Effector memory CD4-positive, alpha-beta T cell (primary cell): ENCODE measurements at places on chromosomes 7 and 10.
A peak's percentile ranks its signal among the peaks of the same experiment; 100 is the strongest.

DNA sequence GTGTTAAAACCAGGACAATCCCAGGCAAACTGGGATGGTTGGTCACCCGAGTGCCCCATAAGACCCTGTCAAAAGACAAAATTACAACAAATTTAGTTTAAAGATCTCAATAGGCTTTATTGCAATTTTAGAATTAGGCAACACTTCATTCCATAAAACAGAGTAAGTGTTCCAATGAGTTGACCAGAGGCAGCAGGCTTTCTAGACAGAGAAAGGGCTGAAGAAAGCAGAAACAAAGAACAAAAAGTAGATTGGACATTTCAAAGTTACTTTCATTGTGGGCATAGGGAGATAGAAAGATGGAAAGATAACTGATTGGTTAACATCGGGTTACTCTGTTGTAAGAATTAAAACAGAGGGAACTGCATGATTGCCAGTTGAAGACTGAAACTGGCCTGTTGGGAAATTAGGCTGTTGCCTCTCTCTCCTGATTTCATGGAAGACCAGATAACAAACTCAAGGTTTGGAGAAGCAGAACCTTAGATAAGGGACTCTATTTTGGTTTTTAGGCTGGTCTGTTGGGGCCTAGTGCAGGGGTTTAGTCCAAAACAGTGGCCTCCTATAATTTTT, 36.3 kb downstream of the ENTPD1 start:
- no peak overlapping the region for H3K4me3 ChIP-seq
- no peak for DNase-seq
- no peak overlapping the region for H3K27ac ChIP-seq
- no peaks in the 10 kb centered on the region for H3K4me1 ChIP-seq

- no peaks in the 10 kb centered on the region for H3K4me1 ChIP-seq
- H3K27me3 ChIP-seq, result no peaks in the 10 kb centered on the region
- DNase-seq, result no peak
- no peaks in the 10 kb centered on the region for H3K36me3 ChIP-seq
- no peak overlapping the region for H3K27ac ChIP-seq
- H3K4me3 ChIP-seq, result no peak overlapping the region
Measured at GRCh38 chr7:80900583-80901576, 18.0 kb downstream of the SEMA3C start.

DNA sequence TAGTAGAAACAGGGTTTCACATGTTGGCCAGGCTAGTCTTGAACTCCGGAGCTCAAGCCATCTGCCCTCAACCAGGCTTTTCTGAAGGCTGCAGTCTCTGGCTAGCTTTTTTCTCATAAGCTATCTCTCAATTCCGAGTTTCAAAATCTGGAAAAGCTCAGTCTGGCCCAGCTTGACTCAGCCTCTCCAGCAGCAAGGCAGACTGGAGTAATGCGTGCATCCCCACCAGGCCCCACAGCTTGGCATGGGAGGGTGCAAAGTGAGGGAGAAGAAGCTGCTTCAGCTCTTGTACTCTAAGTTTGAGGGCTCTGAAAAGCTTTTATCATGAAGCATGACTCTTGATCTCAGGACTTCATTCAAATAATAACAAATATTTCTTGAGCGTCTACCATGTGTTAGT, 4.8 kb downstream of the DHTKD1 start:
- peaks cover 6% of the 10 kb centered on the region for H3K36me3 ChIP-seq
- peaks cover 9% of the 10 kb centered on the region for H3K4me1 ChIP-seq
- DNase-seq, result no peak

- no peak overlapping the region for H3K4me3 ChIP-seq
- H3K36me3 ChIP-seq, result no peaks in the 10 kb centered on the region
- H3K4me1 ChIP-seq, result no peaks in the 10 kb centered on the region
- H3K27me3 ChIP-seq, result peaks cover 3% of the 10 kb centered on the region
Measured at GRCh38 chr10:123766012-123766411, 99.9 kb downstream of the GPR26 start.

- no peaks in the 10 kb centered on the region for H3K4me1 ChIP-seq
- DNase-seq, result no peak
Measured at GRCh38 chr10:106401161-106401560, 763.3 kb downstream of the SORCS1 start.

DNA sequence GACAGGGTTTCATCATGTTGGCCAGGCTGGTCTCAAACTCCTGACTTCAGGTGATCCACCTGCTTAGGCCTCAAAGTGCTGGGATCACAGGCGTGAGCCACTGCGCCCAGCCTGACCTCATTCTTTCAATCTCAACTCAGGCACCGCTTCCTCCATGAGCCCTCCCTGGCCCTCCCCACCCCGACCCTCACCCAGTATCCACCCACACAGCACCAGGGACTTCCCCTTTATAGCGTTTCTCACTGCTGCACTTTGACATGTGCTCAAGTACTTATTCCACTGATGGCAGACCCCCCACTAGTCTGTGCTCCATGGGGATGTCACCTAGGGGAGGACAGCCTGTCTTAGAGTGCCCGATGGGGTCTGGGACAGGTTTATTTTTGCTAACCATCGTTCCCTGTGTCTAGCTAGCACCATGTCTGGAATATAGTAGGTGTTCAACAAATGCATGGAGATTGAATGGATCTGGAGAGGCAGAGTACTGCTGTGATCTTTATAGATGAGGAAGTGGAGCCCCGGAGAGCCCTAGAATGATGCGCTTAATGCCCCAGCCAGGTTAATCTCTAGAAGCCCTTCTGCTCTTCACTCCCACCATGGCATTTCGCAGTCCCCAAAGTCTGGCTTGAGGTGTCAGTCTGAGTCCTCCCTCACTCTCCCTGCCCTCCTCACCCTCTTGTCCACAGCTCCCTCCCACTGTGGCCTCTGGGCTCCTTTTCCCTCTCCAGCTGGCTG, 258.8 kb downstream of the RPS24 start:
- H3K27me3 ChIP-seq, result no peaks in the 10 kb centered on the region
- H3K4me1 ChIP-seq, result no peaks in the 10 kb centered on the region
- DNase-seq, result no peak

GRCh38 chr7:45469103-45469502, 105.1 kb upstream of the ADCY1 start:
- H3K27me3 ChIP-seq, result no peaks in the 10 kb centered on the region
- H3K4me1 ChIP-seq, result no peaks in the 10 kb centered on the region
- no peaks in the 10 kb centered on the region for H3K36me3 ChIP-seq
- H3K4me3 ChIP-seq, result no peak overlapping the region
- H3K27ac ChIP-seq, result no peak overlapping the region

DNA sequence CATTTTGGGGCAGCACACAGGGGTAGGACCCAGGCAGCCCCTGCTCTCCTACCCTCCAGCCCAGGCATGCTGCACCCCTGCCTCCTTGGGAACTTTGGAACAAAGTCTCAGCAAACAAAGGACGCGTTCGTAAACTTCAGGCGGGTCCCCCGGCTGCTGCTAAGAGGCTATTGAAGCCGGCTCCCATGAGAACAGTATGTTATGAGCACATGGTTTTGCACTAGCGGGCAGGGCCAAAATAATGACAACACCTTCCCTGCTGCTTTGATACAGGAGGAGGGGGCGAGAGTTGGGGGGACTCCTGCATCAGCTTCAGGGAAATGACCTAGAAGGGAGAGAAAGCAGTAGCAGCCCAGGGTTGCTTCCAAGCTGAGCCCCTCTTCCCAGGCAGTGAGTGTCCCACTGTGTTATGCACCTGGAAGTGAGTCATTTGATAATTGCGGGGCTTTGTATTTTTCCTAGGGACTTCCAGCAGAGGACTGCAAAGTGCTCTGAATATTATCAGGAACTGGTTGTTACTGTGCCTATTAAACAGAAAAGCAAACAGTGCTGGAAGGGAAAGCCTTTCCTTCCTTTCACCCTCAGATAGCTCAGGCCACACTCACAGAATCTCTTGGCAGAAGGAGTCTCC, 6.9 kb downstream of the ITPRIP start:
- DNase-seq, result no peak
- H3K27ac ChIP-seq, result no peak overlapping the region
- no peaks in the 10 kb centered on the region for H3K36me3 ChIP-seq
- no peak overlapping the region for H3K4me3 ChIP-seq
- H3K27me3 ChIP-seq, result no peaks in the 10 kb centered on the region

DNA sequence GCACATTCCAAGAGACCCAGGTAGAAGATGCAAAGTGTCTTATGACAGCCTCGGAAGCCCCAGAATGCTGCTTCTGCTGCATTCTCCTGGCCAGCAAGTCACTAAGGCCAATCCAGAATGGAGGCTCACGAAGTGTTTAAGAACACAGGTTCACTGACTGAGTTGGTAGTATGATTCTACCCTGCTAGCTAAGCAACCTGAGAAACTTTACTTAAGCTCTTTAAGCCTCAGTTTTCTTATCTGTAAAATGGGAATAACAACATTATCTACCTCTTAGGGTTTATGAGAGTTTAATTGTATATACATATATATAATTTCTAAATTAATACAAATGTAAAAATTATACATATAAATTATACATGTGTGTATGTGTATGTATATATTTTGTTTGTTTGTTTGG, 22.8 kb upstream of the SAMD8 start:
- H3K27ac ChIP-seq, result no peak overlapping the region
- H3K4me1 ChIP-seq, result no peaks in the 10 kb centered on the region
- no peak for DNase-seq
- H3K27me3 ChIP-seq, result no peaks in the 10 kb centered on the region

GRCh38 chr7:113742377-113742776, 176.4 kb downstream of the PPP1R3A start:
- DNase-seq, result no peak
- no peak overlapping the region for H3K4me3 ChIP-seq
- no peaks in the 10 kb centered on the region for H3K4me1 ChIP-seq
- no peaks in the 10 kb centered on the region for H3K27me3 ChIP-seq
- H3K36me3 ChIP-seq, result no peaks in the 10 kb centered on the region
- no peak overlapping the region for H3K27ac ChIP-seq

DNA sequence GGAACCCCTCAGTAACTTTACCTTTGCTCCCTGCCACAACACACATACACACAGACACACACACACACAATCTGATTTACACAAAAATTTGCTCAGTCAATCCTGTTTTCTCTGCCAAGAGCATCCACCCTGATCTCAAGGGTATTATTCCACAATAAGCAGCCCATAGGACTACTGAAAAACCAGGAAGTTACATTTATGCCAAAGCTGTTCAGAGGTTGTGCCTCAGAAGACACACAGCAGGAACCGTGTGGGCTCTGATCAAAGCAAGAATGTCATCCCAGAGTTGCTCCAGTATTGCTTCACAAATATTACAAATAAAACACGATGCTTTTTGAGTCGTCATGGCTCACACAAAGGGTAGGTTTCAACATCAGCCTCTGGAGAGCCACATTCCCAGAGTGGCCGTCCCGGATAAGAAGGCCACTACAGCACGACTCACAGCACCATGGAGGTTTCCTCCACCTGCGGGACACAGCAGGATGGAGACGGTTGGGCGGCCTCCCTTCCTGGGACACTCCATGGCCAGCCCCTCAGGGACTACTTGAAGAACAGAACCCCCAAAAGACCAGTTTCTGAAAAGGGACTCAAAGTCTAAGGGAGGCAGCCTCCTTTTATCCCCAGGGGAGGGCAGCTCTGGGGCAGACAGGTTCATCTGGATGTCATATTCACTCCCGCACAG, 1.6 kb downstream of the AIFM2 start:
- peaks cover 9% of the 10 kb centered on the region for H3K4me1 ChIP-seq
- no peaks in the 10 kb centered on the region for H3K27me3 ChIP-seq
- no peaks in the 10 kb centered on the region for H3K36me3 ChIP-seq
- no peak overlapping the region for H3K27ac ChIP-seq

- no peak overlapping the region for H3K27ac ChIP-seq
- no peak overlapping the region for H3K4me3 ChIP-seq
- no peak for DNase-seq
Measured at GRCh38 chr7:66255534-66256100, 50.5 kb downstream of the TPST1 start.

DNA sequence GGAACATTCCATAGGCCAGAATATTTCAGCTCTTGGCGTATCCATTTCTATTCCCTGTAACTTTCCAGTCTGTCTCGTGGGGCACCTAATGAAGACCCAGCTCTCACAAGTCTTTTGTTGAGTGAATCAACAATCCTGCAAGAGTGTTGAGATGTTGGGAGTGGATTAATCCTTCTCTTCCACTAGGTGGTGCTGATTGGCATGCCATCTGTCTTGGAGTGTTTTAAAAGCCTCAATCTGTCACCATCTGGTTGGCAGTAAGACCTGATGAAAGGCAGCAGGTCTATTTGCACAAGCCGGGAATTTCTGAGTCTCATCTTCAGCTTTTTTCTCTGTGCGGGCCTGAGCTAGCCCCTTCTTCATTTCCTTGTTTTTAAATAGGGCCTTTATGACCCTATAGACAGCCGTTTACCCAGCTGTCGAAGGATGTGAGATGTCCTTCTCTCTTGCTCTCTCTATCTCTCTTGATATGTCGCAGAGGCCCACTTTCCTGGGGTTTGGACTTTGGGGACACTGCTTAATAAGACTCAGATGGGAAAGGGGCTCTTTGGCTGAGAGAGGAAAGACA, 180.5 kb downstream of the ZNF365 start:
- no peaks in the 10 kb centered on the region for H3K27me3 ChIP-seq
- H3K4me3 ChIP-seq, result no peak overlapping the region
- H3K27ac ChIP-seq, result no peak overlapping the region
- H3K36me3 ChIP-seq, result no peaks in the 10 kb centered on the region

DNA sequence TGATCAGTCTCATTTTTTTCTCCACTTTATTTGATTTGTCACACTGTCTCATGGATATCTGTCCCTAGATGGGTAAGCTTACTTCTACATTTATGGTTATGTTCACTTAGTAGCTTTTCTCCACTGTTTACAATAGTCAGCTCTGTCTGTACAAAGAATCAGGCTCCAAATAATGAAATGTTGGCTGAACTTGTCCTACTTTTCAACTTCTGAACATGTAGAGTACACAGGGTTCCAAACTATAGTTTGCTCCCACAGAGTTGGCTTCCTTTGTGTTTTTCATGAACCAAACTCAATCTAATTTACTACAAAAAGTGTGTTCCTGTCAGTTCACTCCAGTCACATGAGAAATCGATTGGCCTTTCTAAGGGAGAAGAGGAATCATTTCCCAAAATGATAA, 175.0 kb downstream of the CCDC71L start:
- DNase-seq, result no peak
- H3K27ac ChIP-seq, result no peak overlapping the region
- H3K4me1 ChIP-seq, result no peaks in the 10 kb centered on the region
- no peak overlapping the region for H3K4me3 ChIP-seq
- no peaks in the 10 kb centered on the region for H3K36me3 ChIP-seq

GRCh38 chr10:22605168-22605567, 109.2 kb downstream of the PIP4K2A start:
- peaks cover 65% of the 10 kb centered on the region for H3K4me1 ChIP-seq
- H3K27ac ChIP-seq, result peak overlapping the region; percentile 59
- H3K36me3 ChIP-seq, result peaks cover 12% of the 10 kb centered on the region
- H3K27me3 ChIP-seq, result no peaks in the 10 kb centered on the region

DNA sequence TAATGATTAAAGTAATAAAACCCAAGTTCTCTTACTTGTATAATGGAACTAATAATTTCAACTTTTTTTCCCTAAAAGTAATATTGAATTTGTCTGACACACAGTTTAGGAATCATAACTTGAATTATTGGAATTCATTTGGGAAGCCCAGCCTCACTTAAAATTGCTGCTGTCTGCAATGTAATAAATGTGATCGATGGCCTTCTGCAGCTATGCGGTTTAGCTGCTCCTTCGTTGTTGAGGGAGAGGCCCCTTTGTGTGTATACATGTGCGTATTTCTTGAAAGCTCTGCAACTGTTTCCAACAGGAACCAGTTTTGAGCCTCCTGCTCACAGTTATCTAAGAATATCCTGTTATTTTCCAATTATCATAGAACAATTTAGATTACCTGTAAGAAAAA, 152.5 kb downstream of the AKR1D1 start:
- no peak overlapping the region for H3K27ac ChIP-seq
- H3K36me3 ChIP-seq, result no peaks in the 10 kb centered on the region
- no peak overlapping the region for H3K4me3 ChIP-seq
- no peak for DNase-seq
